Right lung (tissue), 10 donors: ENCODE measurements at places on chromosomes 1 and 21. TPM values are rescaled to one million over a fixed set of nuclear protein-coding genes. Genes with fewer than 3 reads are reported as not detected.

CASQ1 gene
- 1.6 TPM for polyA plus RNA-seq

DNA sequence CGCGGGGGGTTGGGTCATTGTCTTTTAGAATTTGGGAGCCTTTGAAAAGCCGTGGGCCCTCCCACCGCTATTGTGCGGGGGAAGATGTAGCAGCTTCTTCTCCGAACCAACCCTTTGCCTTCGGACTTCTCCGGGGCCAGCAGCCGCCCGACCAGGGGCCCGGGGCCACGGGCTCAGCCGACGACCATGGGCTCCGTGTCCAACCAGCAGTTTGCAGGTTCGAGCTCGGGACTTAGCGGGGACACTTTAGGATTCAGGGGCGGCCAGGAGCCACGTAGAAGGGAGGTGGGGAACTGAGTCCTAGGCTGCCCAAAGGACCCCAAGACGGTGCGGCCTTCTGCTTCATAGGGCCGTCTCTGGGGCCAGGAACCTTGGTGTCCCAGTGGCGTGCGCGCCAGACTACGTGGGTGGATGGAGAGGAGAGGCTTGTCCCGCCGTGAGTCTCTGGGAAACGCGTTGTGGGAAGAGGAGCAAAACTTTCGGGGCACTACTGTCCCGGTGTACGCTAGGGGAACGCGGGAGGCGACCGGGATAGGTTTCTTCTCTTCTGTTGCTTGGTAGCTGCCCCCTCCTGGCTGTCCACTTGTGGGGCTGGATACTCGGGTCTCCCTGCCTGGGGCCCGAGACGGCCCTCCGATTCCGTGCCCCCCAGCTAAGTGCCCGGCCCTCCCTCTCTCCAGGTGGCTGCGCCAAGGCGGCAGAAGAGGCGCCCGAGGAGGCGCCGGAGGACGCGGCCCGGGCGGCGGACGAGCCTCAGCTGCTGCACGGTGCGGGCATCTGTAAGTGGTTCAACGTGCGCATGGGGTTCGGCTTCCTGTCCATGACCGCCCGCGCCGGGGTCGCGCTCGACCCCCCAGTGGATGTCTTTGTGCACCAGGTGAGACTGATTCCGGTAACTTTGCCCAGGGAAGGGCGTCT lies at the start of gene LIN28A:
TSS of gene LIN28A (plus strand) at position 112 of the 918 bp plus-strand sequence. CDS start at position 187, 75 bp downstream.
- DNase-seq, result no peak

EXTL1 gene
- 0.51 TPM for polyA plus RNA-seq

- peak; percentile 21 for DNase-seq
Observed at GRCh38 chr1:116569776-116570357, 959 bp downstream of the CD58 start.

EDARADD gene
- 4.8 TPM for polyA plus RNA-seq

FCAMR gene
- polyA plus RNA-seq, result not detected

GRCh38 chr21:39111931-39112550 lies 71.2 kb downstream of the PSMG1 start:
- DNase-seq, result no peak

PLEKHN1 gene
- polyA plus RNA-seq, result 0.24 TPM

- DNase-seq, result no peak
Observed at GRCh38 chr1:110250008-110250407, 39.9 kb downstream of the KCNC4 start.

- DNase-seq, result no peak
Observed at GRCh38 chr1:85822696-85823095, 114.5 kb upstream of the ZNHIT6 start.

- no peak for DNase-seq
Observed at GRCh38 chr21:28729887-28730286, 262.8 kb downstream of the LTN1 start.
